Kidney capillary endothelial cell (primary cell): ENCODE measurements at places on chromosomes 6 and 20.
A peak's percentile ranks its signal among the peaks of the same experiment; 100 is the strongest.

DNA sequence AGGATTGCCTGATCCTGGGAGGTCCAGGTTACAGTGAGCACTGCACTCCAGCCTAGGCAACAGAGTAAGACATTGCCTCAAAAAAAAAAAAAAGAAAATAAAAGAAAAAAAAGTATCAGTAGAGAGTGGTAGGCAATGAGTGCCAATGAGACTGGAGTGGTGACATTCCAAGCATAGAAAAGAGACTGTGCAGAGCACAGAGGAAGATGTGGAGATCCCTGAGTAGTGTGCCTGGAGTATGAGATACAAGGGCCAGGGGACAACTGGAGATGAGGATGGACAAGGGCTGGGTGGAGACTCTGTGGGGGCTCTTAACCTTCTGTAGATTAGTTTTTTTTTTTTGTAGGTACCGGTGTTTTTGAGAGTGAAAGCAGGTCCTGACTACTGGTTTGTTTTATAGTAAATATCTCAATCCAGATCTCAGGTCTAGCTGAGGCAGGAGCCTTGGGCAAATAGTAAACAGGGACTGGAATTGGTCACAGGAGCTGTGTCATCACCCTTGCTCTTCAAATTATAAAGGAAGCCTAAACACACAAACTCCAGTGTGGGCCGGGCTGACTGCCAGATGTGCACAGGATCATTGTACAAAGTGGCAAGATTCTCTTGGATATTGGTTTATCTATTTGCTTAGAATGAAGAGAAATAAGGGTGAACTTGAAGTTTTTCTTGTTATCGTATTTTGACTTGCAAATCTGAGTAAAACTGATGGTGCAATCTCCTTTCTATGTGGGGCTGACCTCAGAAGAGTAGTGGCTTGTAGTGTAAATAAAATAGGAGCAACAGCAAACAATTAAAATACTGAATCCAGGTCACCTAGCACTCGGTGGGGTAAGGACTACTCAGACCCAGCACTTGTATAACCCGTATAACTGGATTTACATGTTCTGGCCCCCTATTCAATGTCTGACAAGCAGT lies 144.9 kb downstream of the SOX4 start:
- DNase-seq, result no peak

GRCh38 chr6:99761711-99762110 lies 155.1 kb downstream of the PRDM13 start:
- DNase-seq, result no peak

DNA sequence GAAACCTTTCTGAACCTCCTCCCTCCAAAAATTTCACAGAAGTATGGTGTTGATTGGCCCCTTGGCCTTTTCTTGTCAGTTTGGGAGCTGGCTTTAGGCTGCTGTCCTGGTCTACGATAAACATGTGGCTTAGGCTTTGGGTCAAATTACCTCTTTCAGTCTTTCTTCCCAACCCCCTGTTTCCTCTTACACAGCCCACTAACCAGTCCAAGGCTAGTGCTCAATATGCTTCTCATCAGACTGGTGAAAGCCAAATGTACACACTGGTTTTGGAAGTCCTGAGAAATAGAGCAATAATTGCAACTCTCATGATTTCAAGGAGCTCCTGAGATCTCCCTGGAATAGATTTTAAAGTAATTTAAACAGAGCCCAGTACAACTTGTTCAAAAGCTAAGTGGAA lies 933.7 kb upstream of the GJE1 start:
- no peak for DNase-seq

GRCh38 chr20:54267483-54268003 lies 59.7 kb downstream of the PFDN4 start:
- peak; percentile 4 for DNase-seq

GRCh38 chr6:111573892-111574797 lies 31.5 kb downstream of the TRAF3IP2 start:
- DNase-seq, result peak; percentile 86

DNA sequence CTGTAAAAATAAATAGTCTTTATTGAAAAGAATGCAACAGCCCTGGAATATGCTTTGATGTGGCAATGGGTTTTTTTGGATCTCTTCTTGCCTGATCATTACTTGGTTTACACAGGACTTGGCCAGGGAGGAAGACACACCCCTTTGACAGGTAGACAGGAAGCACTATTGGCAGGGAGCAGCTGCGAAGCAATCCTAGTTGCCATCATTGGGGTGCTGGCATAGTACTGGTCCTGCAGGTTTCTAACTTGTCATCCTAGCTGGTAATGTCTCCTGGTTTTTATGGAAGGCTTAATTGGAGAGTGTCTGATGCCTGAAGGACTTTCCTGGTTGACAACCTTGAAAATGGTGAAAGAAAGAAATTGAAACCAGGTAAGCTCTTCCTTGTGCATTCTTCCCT lies 71.2 kb upstream of the CCN6 start:
- no peak for DNase-seq

GRCh38 chr6:144189351-144189750 lies 39.0 kb downstream of the STX11 start:
- DNase-seq, result no peak

DNA sequence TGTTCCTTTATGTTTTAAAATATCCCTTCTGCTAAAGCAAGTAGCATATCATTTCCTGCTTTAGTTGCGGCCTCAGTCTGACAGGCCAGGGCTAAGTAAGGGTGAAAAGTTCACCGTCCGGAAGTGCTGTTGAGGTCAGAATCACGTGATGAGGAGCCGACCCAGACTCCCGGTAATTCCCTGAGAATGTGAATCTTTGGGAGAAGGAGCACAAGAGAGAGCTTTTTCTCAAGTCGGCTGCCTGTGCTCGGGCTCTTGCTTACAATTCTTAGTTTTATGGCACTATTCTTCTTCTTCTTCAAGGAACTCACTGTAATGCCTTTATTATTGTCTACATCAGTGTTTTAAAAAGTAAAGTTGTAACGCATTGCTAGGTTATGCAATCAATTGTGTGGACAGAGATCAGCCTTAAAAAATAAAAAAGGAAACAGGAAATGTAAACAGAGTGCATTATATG lies 309.3 kb downstream of the PRL start:
- DNase-seq, result peak; percentile 90

- no peak for DNase-seq
Measured at GRCh38 chr20:3812259-3812681, 8.1 kb upstream of the AP5S1 start.

- DNase-seq, result no peak
Measured at GRCh38 chr6:161353208-161353613, 79.3 kb upstream of the AGPAT4 start.

GRCh38 chr6:169175360-169175887 lies 78.2 kb downstream of the THBS2 start:
- DNase-seq, result no peak

DNA sequence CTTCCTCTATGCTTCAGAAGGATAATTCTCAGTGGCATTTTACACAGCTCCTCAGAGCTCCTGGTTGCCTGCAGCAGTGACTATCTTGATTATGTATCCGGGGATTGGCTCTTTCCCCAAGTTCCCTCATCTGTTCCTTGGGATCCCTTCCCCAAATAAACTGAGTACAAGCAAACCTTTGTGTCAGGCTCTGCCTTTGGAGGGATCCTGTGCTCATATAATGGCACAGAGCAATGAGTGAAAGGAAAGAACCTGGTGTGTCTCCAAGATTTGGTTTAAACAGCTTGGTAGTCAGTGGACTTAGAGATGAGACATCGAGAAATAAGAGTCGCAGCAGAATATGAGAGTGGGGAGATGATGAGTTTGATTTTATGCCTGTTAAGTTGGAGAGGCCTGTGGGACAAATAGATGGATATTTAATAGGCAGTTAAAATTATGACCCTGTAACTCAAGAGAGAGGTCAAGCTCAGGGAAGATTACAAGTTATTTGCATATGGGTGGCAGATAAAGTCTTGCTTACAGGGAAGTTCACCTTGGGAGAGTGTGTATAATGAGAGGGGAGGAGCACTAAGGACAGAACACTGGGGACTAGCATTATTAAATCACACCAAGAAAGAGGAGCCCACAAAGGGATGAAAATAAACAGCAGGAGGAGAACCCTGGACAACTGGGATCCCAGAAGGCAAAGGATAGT lies 44.1 kb upstream of the GCLC start:
- DNase-seq, result no peak

DNA sequence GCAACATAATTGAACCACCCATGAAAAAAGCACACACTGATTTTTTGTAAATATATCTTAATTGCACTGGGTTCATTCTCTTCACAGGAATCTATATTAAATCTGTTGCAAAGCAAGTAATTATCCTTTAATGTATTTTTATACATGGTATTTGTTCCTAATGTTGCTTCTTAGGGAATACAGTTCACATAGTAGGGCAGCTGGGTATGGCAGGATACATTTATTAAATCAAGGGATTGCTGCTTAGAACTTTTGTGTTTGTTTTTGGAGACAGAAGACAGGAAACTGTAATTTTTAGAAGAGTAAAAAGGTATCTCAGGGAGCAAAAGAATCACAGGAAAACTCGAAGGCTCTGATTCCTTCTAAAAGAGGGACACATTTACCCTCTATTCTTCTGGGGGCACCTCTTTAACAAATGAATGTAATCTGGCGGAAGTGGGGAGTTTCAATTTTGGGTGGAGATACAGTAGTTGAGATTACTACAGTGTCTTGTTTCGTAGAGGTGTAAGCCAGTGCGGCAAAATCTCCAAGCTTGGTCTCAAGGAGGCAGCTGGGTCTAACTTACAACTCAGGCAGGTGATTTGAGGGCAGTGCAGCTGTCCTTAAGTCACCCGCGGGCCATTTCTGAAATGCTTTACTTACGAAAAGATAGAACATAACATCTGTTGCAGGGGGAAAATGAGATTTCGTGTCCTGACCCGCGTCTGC lies 812 bp upstream of the SMIM13 start:
- peak; percentile 18 for DNase-seq

GRCh38 chr20:24027229-24027628 lies 38.6 kb upstream of the GGTLC1 start:
- peak; percentile 92 for DNase-seq

- DNase-seq, result no peak
Measured at GRCh38 chr6:118744261-118744941, 93.0 kb upstream of the CEP85L start.
